ENCODE measurements at places on chromosomes 13 and 19.

- no peak overlapping the region for H3K27ac ChIP-seq
- no peaks in the 10 kb centered on the region for H3K27me3 ChIP-seq
- no peak for DNase-seq
- H3K36me3 ChIP-seq, result peaks cover 67% of the 10 kb centered on the region
- H3K4me1 ChIP-seq, result peaks cover 56% of the 10 kb centered on the region
Measured at GRCh38 chr19:9668544-9668943, 6.4 kb downstream of the ZNF562 start.

GRCh38 chr13:68872338-68872737 is 1235.3 kb upstream of the ATXN8OS start:
- H3K27me3 ChIP-seq, result no peaks in the 10 kb centered on the region
- H3K4me3 ChIP-seq, result no peak overlapping the region
- H3K36me3 ChIP-seq, result no peaks in the 10 kb centered on the region

DNA sequence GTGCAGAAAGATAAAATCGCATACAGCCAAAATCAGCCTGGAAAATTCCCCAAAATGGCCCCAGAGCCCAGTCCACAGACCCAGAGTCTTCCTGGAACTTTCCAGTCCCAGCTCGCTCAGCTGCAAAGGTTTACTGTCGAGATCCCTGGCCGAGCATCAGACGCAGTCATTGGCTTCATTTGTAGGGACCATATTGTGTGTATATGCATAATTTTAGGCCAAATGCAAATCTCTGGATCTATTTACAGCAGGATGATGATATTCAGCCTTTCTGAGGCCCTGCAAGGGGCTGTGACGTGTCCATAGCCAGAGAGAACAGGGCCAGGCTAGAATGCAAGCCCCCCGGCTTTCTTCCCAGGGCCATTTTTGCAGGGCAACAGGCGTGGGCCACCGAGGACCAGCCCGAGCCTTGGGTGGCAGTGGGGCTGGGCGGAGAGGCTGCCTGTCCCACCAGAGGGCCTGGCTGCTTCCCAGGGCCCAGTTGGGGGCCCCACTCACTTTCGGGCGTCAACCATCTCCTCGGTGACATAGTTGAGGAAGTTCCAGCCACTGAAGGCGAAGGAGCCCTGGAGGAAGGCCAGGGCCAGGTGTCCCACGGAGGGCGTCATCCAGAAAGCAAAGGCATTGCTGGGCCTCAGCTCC is 13.7 kb downstream of the SLC7A10 start:
- peaks cover 4% of the 10 kb centered on the region for H3K27me3 ChIP-seq
- H3K4me3 ChIP-seq, result no peak overlapping the region
- no peaks in the 10 kb centered on the region for H3K36me3 ChIP-seq
- H3K27ac ChIP-seq, result no peak overlapping the region
- no peaks in the 10 kb centered on the region for H3K4me1 ChIP-seq

- H3K4me1 ChIP-seq, result peaks cover 49% of the 10 kb centered on the region
- H3K4me3 ChIP-seq, result no peak overlapping the region
- no peak overlapping the region for H3K27ac ChIP-seq
- H3K27me3 ChIP-seq, result no peaks in the 10 kb centered on the region
Measured at GRCh38 chr13:30294004-30294403, 13.3 kb downstream of the KATNAL1 start.

DNA sequence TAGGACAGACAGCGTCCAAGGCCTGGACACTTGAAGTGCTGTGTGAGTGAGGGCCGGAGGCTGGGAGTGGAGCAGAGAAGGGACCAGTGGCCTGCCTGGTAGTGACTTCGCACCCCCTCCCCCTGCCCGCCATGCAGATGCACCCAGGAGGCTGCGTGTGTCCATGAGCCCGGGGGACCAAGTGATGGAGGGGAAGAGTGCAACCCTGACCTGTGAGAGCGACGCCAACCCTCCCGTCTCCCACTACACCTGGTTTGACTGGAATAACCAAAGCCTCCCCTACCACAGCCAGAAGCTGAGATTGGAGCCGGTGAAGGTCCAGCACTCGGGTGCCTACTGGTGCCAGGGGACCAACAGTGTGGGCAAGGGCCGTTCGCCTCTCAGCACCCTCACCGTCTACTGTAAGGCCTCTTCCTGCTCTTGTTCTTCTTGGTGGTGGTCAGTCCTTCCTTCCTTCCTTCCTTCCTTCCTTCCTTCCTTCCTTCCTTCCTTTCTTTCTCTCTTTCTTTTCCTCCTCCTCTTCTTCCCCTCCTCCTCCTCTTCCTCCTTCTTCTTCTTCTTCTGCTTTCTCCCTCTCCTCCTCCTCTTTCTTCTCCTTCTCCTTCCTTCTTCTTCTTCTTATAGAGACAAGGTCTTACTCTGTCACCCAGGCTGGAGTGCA is 6.0 kb upstream of the FFAR1 start:
- DNase-seq, result no peak
- H3K4me1 ChIP-seq, result peaks cover 60% of the 10 kb centered on the region
- H3K27me3 ChIP-seq, result no peaks in the 10 kb centered on the region
- H3K27ac ChIP-seq, result peak overlapping the region; percentile 81
- peaks cover 80% of the 10 kb centered on the region for H3K36me3 ChIP-seq

DNA sequence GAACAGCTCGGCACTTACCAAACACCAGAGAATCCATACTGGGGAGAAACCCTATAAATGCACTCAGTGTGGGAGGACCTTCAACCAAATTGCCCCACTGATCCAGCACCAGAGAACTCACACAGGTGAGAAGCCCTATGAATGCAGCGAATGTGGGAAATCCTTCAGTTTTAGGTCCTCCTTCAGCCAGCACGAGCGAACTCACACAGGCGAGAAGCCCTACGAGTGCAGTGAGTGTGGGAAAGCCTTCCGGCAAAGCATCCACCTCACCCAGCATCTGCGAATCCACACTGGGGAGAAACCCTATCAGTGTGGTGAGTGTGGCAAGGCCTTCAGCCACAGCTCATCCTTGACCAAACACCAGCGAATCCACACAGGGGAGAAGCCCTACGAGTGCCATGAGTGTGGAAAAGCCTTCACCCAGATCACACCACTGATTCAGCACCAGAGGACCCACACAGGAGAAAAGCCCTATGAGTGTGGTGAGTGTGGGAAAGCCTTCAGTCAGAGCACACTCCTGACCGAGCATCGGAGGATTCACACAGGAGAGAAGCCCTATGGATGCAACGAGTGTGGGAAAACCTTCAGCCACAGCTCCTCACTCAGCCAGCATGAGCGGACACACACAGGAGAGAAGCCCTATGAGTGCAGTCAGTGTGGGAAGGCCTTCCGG is 8.3 kb downstream of the ZNF135 start:
- no peaks in the 10 kb centered on the region for H3K27me3 ChIP-seq
- H3K4me3 ChIP-seq, result no peak overlapping the region
- H3K4me1 ChIP-seq, result no peaks in the 10 kb centered on the region

DNA sequence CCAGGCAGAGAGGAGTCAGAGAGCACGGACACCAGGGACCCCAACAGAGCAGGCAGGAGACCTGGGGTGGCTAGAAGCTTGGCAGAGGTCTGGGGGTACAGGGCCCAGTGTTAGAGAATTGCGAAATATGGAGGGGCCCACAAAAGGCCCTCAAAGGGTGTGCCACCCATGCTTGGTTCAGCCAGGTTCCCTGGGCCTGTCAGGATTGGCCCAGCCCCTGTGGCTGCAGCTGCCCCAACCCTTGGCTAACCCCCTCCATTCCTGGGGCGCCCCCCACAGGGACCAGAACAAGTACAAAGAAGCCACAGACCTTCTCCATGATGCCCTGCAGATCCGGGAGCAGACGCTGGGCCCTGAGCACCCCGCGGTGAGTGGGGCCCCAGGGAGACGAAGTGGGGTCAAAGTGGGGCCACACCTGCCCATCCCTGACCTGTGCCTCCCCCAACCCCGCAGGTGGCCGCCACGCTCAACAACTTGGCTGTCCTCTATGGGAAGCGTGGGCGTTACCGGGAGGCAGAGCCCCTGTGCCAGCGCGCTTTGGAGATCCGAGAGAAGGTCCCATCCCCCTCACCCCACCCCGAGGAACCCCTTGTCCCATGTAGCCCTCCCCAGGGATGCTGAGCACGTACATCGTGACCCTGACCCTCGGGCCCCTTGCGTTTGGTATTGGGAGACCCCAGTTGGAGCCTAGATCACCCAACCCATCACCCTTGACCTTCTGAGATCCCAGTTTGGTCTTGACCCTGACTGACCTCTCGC is 8.0 kb downstream of the KLC3 start:
- DNase-seq, result no peak
- H3K36me3 ChIP-seq, result peaks cover 24% of the 10 kb centered on the region
- no peak overlapping the region for H3K27ac ChIP-seq
- no peak overlapping the region for H3K4me3 ChIP-seq

GRCh38 chr19:3186160-3186688 is 494 bp downstream of the NCLN start:
- no peaks in the 10 kb centered on the region for H3K27me3 ChIP-seq
- no peak for DNase-seq
- peak overlapping the region; percentile 86 for H3K27ac ChIP-seq
- H3K36me3 ChIP-seq, result peaks cover 28% of the 10 kb centered on the region

DNA sequence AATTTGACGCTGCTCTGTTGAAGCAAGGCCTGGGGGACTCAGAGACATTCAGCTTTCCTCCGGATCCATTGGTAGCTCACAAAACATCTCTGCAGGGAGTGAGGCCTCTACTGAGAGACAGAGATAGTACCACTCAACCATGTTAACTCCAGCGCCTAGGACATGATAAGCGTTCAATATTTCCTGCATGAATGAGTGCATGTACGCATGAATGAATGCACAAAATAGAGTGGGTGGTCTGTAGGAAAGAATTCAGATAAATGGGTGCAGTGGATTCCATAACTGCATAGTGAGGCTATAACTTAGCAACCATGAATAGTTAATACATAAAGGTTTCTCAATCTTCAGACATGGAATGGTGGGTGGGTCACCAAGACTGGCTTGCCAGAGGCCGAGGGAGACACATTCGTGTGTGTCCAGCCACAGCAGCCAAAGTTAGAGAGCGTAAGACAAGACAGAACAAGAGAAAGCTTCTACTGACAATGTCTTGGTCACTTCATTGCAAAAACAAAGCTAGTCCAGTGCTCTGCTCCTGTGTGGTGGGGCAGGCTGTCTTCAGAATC is 36.3 kb upstream of the RCBTB2 start:
- peaks cover 7% of the 10 kb centered on the region for H3K4me1 ChIP-seq
- no peak overlapping the region for H3K4me3 ChIP-seq
- H3K27ac ChIP-seq, result no peak overlapping the region
- no peak for DNase-seq
- peaks cover 65% of the 10 kb centered on the region for H3K27me3 ChIP-seq

GRCh38 chr13:63731896-63732295 is 2316.2 kb upstream of the PCDH20 start:
- H3K4me3 ChIP-seq, result no peak overlapping the region
- H3K36me3 ChIP-seq, result no peaks in the 10 kb centered on the region
- no peaks in the 10 kb centered on the region for H3K27me3 ChIP-seq
- no peak for DNase-seq

- H3K27me3 ChIP-seq, result no peaks in the 10 kb centered on the region
- no peak overlapping the region for H3K4me3 ChIP-seq
- DNase-seq, result no peak
- no peak overlapping the region for H3K27ac ChIP-seq
- H3K4me1 ChIP-seq, result no peaks in the 10 kb centered on the region
Measured at GRCh38 chr13:86098511-86098910, 299.3 kb upstream of the SLITRK6 start.

DNA sequence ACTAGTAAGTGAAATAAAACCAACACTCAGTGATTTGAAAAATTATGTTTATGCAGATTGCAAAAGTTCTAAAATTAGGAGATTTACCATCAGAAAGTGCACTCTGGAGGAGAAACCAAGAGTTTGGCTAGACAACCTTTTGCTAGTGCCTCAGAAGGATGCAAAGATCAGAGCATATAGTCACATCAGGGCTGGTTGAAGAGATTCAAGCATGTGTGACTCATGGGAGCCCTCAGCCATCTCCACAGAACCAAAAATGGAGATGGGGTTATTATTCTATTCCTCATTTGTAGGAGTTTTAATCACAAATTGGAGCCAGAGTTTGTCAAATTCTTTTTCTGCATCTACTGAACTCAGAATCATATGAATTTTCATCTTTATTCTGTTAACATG is 32.9 kb upstream of the OXGR1 start:
- no peak overlapping the region for H3K27ac ChIP-seq
- H3K4me1 ChIP-seq, result no peaks in the 10 kb centered on the region
- H3K36me3 ChIP-seq, result no peaks in the 10 kb centered on the region

GRCh38 chr19:6226012-6226411 is 53.8 kb downstream of the MLLT1 start:
- H3K36me3 ChIP-seq, result peaks cover 37% of the 10 kb centered on the region
- H3K27ac ChIP-seq, result no peak overlapping the region
- H3K27me3 ChIP-seq, result no peaks in the 10 kb centered on the region
- no peak for DNase-seq
- no peak overlapping the region for H3K4me3 ChIP-seq

DNA sequence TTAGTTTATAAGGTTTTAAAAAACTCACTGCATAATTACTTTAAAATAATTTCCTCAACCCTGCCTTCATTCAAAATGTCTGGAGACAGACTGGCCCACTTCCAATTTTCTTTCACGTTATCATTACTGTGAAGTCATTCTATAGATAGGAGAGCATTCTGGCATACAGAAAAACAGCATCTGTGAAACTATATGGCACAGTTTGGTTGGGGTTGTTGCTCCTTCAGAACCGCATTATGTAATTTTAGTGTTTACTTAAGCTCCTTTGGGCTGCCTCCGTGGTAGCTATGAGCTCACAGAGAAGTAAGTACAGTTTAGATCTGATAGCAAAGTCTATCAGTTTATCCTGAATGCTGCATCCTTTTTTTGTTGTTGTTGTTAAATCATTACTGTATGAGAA is 104.3 kb downstream of the KCNRG start:
- no peak overlapping the region for H3K4me3 ChIP-seq
- DNase-seq, result no peak
- peak overlapping the region; percentile 7 for H3K27ac ChIP-seq
- H3K4me1 ChIP-seq, result peaks cover 30% of the 10 kb centered on the region
- no peaks in the 10 kb centered on the region for H3K27me3 ChIP-seq
- peaks cover 17% of the 10 kb centered on the region for H3K36me3 ChIP-seq

GRCh38 chr19:5558101-5558621 is 9.6 kb downstream of the TINCR start:
- H3K27me3 ChIP-seq, result peaks cover 27% of the 10 kb centered on the region
- no peak for DNase-seq
- H3K4me1 ChIP-seq, result peaks cover 2% of the 10 kb centered on the region
- H3K36me3 ChIP-seq, result peaks cover 15% of the 10 kb centered on the region
- no peak overlapping the region for H3K27ac ChIP-seq
- H3K4me3 ChIP-seq, result no peak overlapping the region

GRCh38 chr13:75873494-75873893 is 237.4 kb downstream of the LMO7 start:
- H3K27ac ChIP-seq, result no peak overlapping the region
- H3K27me3 ChIP-seq, result peaks cover 12% of the 10 kb centered on the region
- no peaks in the 10 kb centered on the region for H3K36me3 ChIP-seq
- H3K4me3 ChIP-seq, result no peak overlapping the region
- H3K4me1 ChIP-seq, result no peaks in the 10 kb centered on the region

DNA sequence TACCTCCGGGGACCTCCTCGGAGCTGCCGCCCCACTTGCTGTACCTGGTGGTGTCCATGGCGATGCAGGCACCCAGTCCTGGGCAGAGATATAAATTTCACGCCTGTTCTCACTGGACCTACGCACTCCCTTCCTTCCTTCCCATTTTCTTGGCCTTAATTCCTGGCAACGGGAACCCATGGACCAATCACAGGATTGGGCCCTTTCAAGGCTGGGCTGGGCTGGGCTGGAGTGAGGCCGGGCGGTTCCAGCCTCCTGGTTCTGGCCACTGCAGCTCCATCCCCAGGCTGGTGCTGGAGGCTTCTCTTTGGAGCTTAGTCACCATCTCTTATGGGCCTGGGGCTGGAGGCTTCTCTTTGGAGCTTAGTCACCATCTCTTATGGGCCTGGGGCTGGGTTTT is at the start of gene CLEC4G:
Gene CLEC4G (minus strand): TSS at position 66 of the 400 bp plus-strand sequence. CDS start 8 bp downstream, at position 58.
- H3K27ac ChIP-seq, result no peak within 1 kb of the TSS
- H3K4me3 ChIP-seq, result peak within 1 kb of the TSS; percentile 52
- DNase-seq, result no peak
- peaks cover 13% of the 10 kb centered on the region for H3K27me3 ChIP-seq
- peaks cover 19% of the 10 kb centered on the region for H3K36me3 ChIP-seq
- H3K4me1 ChIP-seq, result peaks cover 28% of the 10 kb centered on the region

All from stimulated activated naive B cell treated with anti-CD40 and anti-IgM and Interleukin-4, amounts not matched to agents 10 μg/mL and 1 μg/mL and 100 μg/mL, for 72 hours (primary cell).